ENCODE measurements at places on chromosomes 13 and 19.
A peak's percentile ranks its signal among the peaks of the same experiment; 100 is the strongest.

DNA sequence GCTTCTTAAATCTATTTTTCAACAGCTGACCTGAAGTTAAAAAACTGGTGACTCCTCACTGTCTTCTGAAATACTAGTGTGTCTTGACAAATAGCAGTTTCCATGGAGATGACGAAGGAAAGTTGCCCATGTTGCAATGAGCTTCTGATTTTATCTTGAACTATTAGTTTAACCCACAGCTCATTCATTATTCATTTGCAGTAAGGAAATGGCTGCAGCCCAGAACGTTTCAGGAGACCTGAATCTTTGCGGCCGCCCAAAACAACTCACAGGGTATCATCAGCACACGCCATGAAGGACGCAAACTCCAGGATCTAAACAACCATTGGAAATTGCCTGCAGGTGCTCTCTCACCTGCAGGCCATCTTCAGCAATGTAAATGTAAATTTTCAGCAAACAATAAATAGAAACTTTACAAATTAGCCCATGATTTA lies 142.5 kb downstream of the DCLK1 start:
- DNase-seq: peak; percentile 35

DNA sequence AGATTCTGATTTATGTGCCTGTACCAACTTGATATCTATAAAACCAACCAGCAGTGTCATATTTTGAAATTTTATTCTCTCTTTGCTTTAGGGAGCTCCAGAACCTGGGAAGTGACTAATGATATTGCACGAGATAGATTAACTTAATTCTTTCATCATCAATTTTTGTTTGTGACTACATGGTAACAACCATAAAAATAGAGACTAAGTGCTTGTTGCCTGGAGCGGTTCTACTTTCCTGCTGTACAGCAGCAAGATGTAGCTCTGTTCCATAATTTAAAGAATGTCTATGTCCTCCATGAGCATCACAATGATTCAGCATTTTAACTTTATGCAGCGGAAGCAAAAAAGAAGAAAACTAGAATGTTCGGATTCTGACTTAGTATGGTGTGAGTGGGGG lies 275.6 kb downstream of the KLF5 start:
- DNase-seq: peak; percentile 20

DNA sequence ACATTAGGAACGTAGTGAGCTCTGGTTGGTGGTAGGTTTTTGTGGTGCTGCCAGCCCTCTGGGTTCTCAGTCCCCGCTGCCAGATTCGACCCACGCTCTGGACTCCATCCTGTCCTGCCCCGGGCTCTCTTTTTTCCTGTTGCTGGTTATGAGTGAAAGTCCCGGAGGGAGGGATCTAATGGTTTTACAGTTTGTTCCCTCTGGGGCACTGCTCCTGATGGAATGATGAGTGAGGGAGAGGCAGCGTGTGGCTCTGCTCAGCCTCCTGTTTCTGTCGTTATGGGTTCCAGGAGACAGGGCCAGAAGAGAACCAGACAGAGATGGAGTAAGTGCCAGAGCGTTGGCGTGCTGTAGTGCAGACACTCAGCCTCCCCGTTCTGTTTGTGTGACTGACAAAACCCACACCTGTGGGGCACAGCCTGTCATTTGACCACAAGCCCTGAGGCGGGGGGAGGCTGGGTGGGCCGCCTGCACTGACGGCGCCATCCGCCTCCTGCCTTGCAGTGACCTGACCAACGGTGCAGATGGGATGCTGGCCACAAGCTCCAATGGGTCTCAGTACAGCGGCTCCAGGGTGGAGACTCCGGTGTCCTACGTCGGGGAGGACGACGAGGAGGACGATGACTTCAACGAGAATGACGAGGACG lies 18.3 kb downstream of the ATP4B start:
- no peak for DNase-seq

DNA sequence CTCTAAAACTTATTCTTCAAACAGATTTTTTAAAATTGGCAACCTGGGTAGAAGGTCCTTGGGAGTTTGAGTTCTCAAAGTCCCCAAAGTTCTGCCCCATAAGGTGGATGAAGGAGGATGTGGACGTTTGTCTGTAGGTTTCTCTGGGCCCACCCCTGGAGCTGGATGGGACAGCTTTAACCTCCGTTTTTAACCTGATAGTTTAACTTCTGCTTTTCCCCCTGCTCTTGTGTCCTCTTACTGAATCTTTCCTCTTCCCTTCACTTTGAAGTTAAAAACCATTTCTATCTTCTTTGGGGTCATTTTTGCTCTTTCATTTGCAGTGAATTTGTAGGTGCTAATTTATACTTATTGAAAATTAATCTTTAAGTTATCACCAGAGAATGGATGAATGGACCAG lies 79.1 kb downstream of the ESD start:
- no peak for DNase-seq

- DNase-seq: peak; percentile 17
These were observed 28.7 kb downstream of the CYP4F2 start for GRCh38 chr19:15869109-15869555.

- no peak for DNase-seq
These were observed 178.3 kb upstream of the RFC3 start for GRCh38 chr13:33639626-33640080.

- DNase-seq: peak; percentile 56
These were observed 47.4 kb upstream of the RCBTB2 start for GRCh38 chr13:48580185-48580803.

DNA sequence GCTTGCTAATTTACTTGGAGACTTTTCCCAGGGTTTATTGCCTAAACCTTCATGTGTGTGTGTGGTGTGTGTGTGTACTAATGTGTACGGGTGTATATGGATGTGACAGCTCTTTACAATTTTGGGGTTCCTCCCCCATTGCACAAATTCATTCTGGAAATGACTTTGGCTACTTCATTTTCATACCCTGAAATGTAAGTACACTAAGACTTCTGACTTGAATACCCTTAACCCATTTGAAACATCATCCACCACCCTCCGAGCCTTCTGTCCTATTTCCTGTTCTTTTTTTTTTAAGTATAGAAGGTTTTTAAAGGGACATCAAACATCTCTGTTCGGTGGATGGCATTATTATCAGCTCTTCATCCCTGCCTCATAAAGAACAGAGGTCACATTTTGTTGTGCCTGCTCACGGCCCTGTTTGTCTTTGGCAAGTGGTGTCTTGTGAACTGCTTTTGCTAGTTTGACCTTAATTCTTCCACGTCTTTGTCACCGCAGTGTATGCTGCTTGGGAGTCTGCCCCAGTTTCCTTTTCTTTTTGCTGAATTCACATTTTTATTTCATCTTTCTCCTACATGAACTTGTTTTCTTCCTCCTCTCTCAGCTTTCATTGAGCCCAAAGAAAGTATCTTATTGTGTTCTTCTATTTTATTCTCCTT lies 228.3 kb downstream of the FOXO1 start:
- DNase-seq: no peak

GRCh38 chr13:50927701-50928100 lies 18.1 kb downstream of the RNASEH2B start:
- no peak for DNase-seq

- DNase-seq: peak; percentile 96
These were observed 582 bp upstream of the PTPRH start for GRCh38 chr19:55209693-55210472.

DNA sequence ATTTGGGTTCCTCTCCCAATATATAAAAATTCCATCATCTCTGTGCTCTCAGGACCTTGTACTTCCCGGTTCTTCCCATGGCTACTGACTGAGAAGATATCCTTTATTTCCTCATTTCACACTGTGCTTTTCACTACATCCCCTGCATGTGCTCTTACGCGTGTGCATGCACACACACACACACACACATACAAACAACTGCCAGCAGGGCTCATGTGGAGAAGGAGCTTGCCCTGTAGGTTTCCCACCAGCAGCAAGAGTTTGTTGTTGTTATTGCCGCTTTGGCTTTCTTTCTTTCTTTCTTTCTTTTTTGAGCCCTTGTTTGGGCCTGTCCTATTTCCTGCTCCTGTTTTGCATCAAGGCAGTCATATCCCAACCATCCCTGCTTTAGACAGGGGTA lies 43.6 kb downstream of the TEX26 start:
- no peak for DNase-seq

GRCh38 chr19:33233056-33233873 lies 7.6 kb upstream of the SLC7A10 start:
- no peak for DNase-seq

- no peak for DNase-seq
These were observed 35.8 kb downstream of the VSTM2B start for GRCh38 chr19:29561601-29562000.

DNA sequence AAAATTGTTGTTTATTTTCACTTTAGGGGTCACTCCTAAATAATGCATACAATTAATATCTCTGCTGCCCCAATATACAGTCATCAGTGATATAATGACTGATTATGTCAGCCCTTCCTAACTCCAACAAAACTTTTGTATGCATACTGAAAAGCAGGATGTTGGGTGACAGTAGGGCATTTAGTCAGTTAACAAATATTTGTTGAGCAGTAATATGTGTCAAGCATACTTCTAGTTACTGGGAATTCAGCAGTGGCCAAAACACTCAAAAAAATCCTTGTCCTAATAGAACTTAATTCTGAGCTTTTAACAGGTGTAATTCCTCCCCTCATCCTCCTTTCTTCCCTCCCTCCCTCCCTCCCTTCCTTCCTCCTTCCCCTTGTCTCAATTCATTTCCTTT lies 560.7 kb upstream of the KLHL1 start:
- DNase-seq: no peak

GRCh38 chr19:49924004-49924880 lies 4.8 kb upstream of the ATF5 start:
- peak; percentile 62 for DNase-seq

GRCh38 chr13:99265821-99266426 lies 7.7 kb upstream of the GPR18 start:
- DNase-seq: peak; percentile 51

GRCh38 chr19:6963937-6964336 lies 57.3 kb downstream of the MBD3L2B start:
- no peak for DNase-seq

GRCh38 chr13:85995788-85996418 lies 196.7 kb upstream of the SLITRK6 start:
- no peak for DNase-seq

DNA sequence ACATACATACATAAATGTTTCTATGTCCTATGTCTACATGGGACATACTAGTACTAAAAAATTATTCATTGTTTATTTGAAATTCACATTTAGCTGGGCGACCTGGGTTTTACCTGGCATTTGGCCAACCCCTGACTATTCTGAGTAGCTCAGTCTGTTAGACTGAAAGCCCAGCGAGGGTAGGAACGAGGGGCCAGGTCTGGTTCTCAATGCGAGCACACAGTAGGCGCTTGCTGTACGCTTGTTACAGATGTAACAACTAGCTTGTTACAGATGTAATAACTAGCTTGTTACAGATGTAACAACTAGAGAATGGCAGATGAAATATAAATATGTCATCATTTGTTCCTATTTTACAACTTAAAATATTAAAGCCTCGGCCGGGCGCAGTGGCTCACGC lies 920 bp upstream of the ANO8 start:
- no peak for DNase-seq

GRCh38 chr13:28246891-28247290 lies 108.5 kb downstream of the PAN3 start:
- DNase-seq: peak; percentile 10

- DNase-seq: no peak
These were observed 1.3 kb upstream of the A1BG start for GRCh38 chr19:58354478-58355030.

- DNase-seq: no peak
These were observed 432 bp downstream of the ZNF611 start for GRCh38 chr19:52734331-52734892.

DNA sequence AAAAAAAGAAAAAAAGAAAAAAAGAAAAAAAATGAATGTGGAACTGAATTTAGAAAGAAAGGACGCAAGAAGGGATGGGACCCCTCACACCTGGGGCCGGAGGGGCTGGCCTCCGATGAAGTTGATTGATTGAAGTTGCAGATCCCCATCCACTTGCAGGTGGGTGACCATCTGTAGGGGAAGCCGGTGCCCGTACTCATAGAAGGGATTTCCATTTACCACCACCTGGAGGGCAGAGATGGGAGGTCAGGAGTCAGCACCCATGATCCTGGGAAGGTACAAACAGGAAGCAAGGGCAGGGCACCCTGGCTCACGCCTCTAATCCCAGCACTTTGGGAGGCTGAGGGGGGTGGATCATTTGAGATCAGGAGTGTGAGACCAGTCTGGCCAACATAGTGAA lies 6.4 kb downstream of the LGALS4 start:
- no peak for DNase-seq

GRCh38 chr13:111387026-111387871 lies 66.8 kb downstream of the TEX29 start:
- no peak for DNase-seq

GRCh38 chr13:106471957-106472543 lies 63.4 kb downstream of the EFNB2 start:
- peak; percentile 93 for DNase-seq

DNA sequence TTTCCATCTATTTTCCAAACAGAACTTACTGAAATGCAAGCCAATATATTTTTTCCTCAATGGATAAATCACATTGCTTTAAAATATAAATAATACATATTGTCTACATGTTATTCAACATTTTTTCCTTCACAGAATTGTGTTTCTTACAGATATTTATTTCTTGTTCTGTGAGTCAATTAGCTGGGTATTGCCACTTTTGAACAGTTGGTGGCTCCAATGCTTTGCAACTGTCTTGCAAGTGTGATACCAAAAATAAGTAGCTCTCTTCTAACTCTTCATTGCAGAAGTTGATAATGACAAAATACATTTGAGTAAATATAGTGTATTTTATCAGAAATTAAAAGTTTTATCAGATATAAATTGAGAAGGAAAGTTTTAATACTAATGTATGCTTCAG lies 17.1 kb upstream of the GPC5 start:
- DNase-seq: peak; percentile 33

DNA sequence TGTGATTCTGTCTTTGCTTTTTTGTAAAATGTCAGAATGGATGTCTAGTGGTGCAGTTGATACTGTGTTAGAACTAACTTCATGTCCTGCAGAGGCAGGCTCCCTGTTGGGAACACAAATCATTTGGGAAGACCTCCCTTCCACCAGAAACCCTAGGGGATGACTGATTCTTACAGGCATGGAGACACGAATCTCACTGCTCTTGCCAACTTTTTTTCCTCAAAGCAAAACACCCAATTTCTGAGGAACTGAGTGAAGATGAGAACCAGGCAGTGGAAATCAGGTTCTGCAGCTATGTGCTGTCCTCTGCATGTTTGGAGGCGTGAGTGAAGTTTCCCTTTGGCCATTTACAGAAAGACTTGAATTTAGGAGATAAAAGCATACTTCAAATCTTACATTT lies 87.5 kb upstream of the CSNK1A1L start:
- peak; percentile 90 for DNase-seq

DNA sequence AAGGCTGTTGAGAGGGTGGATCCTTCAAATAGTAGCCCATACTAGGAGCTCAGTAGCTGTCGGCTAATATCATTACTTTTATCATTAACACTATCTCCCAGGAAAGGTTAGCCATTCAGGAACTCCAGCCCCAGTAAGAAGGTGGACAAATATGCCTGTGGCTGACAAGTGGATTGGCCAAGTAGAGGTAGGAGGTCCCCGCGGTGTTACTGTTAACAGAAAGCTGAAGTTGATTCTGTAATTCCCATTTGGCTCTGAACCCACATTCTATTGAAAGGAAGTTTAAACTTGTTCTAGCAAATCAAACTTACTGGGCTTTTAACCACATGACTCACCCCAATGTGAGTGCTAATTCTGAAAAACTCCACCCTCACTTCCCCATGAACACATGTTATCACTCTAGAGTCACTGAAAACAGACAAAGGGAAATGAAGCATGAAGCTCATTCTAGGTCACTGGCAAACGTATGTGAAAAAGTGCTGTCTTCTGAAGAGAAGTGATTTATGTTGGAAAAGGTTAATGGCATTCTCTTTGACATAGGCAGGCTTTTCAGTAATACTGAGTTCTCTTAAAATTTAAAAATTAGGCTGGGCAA lies 273.5 kb downstream of the FGF14 start:
- DNase-seq: peak; percentile 53

GRCh38 chr13:97359181-97360057 lies 74.5 kb upstream of the RAP2A start:
- peak; percentile 70 for DNase-seq

All from fibroblast of skin of right biceps (primary cell).